ENCODE measurements at places on chromosomes 2 and 18. TPM values are rescaled to one million over a fixed set of nuclear protein-coding genes. Genes with fewer than 3 reads are reported as not detected.

The SLC23A3 gene
- 0.67 TPM for total RNA-seq

The APCDD1 gene
- not detected for total RNA-seq

The PRSS56 gene
- not detected for total RNA-seq

The SERPINB2 gene
- total RNA-seq: not detected

The DOK1 gene
- total RNA-seq: 17.3 TPM

The SLC38A11 gene
- not detected for total RNA-seq

The CD207 gene
- 0.14 TPM for total RNA-seq

The REG1A gene
- total RNA-seq: not detected

The VIT gene
- total RNA-seq: 3.4 TPM

The COL3A1 gene
- 563 TPM for total RNA-seq

The PIK3C3 gene
- 42.6 TPM for total RNA-seq

The INPP1 gene
- total RNA-seq: 9.8 TPM

The SPRED2 gene
- 7.1 TPM for total RNA-seq

The KCNS3 gene
- total RNA-seq: 4.4 TPM

The CYS1 gene
- total RNA-seq: 5.9 TPM

DNA sequence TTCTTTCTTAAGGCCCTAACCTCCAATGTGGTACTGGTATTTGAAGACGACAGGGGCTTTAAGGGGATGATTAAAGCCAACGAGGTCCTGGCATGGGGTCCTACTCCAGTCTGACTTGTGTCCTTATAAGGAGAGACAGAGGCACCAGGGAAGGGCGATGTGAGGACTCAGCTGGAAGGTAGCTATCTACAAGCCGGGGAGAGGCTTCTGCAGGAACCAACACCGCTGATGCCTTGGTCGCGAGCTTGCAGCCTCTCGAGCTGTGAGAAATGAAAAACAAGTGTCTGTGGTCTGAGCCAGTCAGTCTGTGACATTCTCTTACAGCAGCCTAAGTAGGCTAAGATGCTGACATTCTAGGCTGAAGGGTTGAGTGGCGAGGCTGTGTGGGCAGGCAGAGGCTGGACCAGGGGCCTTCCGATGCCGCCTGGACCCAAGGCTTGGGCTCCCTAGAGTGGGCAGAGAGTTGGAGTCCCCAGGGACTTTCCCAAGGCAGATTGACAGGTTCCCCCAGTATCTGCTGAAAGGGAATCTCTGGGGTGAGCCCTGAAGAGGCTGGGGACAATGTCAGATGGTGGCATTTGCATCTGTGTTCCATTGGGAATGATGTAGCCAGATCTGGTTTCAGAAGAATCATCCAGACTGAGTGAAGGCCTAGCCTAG, 322.9 kb upstream of the HS6ST1 start:
- DNase-seq: no peak

- DNase-seq: peak; percentile 53
These were observed 374.3 kb downstream of the SLC4A3 start for GRCh38 chr2:220001751-220002150.

DNA sequence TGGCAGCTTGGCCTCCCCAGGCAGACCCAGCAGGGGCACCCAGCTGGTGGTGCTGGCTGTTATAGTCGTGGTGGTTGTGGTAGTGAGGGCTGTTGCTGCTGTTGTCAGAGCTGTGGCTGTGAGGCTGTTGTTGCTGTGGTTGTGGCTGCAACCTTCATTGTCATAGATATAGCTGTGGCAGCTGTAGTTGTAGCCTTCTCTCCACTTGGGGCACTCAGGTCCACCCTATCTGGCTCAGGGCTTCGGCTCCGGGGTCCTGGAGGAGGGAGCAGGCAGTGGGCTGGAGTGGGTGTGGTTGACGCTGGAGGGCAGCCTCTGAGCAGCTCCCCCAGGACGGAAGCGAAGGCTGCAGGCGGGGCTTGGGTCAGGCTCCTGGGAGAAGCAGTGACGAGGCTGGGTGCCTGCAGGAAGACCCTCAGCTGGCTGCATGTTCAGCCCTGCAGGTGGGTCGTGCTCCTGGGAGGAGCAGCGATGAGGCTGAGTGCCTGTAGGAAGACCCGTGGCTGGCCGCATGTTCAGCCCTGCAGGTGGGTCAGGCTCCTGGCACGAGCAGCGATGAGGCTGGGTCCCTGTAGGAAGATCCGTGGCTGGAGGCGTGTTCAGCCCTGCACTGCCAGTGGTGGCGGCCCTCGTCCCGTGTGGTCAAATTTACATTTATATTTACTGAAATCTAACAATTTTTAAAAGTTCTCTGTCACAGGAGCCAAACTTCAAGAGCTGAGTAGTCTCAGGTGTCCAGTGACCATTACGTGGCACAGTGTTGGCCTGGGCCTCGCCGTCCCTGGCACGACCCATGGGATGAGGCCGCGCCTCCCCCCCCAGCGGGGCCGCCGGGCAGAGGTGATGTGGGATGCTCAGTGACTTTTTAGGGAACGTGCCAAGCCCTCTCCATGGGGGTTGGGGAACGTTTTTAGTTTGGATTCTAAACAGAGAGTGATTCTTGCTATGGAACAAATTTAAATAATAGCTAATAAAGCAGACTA, 79.2 kb upstream of the PXDN start:
- DNase-seq: no peak

- DNase-seq: no peak
These were observed 73.2 kb downstream of the LRRFIP1 start for GRCh38 chr2:237700512-237701032.

DNA sequence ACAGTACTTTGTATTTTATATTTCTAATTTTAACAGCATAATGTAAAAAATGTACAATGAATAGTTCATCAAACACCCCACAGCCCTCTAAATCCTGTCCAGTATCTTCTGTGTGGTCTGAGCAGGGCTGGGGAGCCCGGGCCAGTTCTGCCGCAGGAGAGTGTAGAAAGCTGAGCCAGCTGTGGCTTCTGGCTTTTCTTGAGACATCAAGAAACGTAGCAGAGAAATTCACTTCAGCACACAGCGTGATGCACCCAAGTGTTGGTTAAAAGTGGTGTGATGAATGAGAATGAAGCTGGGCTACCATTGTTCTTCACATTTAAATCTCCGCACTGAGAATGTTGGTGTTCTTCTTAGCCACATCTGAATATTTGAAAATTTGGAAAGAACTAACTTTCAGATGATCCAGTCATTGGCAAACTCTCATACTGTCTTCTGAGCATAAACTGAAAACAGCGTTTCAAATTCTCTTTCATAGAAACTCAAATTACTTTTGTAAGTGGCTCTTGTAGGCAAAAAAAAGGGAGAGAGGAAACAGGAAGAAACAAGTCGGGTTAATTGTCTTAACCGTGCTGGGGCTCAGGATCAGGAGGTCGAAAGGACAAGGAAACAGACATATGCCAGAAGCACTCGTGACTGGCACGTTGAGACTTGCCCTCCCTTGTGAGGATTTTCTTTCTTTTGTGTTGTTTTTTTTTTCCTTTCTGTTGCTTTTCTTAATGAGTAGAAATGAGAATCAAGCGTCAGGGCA, 23.4 kb upstream of the TMEM87B start:
- DNase-seq: no peak

GRCh38 chr2:228048838-228049490, 132.5 kb downstream of the SPHKAP start:
- DNase-seq: peak; percentile 66

DNA sequence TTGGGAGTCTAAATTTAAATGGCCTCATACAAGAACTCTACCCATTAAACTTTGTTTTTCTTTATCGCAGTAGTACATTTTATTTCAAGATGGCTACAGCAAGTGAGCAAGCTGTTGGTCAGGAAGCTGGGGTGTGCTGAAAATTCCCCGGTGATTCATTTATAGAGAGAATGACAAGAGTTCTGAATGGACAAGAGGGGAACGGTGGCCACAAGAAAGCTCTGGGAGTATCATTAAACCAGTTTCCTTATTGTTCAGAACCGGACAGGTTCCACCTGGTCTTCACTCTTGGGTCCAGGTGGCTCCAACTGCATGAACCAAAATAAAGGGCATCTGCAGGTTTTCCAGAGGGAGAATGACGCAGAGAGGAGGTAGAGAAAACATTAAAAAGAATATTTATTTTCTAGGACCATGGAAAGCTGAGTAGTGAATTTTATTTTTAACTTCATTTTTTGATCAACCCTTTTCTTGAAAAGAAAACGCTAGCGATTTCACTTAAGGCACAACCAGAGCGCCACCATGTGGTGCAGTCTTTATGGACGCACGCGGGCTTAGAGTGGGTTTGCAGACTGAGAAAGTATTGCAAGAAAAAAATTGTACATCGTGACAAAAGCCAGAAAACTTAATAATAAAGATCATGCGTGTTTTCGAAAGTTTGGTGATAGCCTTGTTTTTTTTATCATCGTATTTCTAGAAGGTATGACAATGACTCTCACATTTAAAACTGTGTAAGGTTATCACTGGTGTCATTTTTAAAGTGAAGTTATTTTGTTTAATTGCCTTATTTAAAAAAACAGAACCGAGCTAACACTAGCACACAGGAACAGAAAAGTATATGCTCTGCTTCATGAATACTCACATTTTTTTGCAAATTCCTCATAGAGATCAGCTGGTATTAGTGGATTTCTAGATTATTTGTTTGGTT, 97.9 kb upstream of the NOL4 start:
- peak; percentile 10 for DNase-seq

GRCh38 chr2:161273038-161273760, 35.0 kb upstream of the PSMD14 start:
- DNase-seq: peak; percentile 54

GRCh38 chr2:218962859-218963492, 3.5 kb downstream of the CDK5R2 start:
- peak; percentile 96 for DNase-seq

- DNase-seq: peak; percentile 66
These were observed 154.1 kb downstream of the SH3BP4 start for GRCh38 chr2:235105821-235106359.

DNA sequence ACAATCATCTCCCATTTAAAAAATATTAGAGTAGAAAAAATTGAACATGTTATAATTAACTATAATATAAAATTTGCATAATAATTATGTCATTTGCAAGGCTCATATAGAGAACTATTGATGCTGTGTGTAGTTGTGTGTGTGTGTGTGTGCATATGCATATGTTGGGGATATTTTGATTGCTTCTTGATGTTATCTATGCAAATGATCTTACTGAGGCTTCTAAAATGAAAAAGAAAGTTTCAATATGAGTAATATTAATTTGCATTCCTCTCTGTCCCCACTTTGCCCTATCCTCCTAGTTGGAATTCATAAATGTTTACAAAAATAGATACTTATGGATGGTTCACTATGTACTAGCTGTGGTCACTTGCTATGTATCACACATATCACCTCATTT, 523.3 kb downstream of the TRIB2 start:
- no peak for DNase-seq

- no peak for DNase-seq
These were observed 18.7 kb upstream of the DUSP2 start for GRCh38 chr2:96163768-96164429.

DNA sequence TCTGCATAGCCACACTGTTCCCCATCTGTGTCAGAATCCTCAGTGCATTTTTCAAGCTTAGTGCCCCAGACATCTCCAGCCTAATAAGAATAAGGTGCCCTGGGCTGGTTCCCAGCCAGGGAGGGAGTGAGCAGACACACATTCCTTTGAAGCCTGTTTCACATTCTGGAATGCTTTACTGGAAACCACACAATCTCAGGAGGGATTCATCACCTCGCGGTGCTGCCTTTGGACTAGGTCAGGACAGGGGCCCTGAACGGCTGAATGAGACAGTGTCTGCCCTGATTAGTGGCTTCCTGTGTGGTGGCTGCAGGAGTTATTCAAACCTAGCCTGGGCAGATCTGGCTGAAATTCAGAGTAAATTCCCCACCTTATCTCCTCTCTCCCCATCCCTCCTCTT, 108.0 kb upstream of the LDAH start:
- peak; percentile 81 for DNase-seq

DNA sequence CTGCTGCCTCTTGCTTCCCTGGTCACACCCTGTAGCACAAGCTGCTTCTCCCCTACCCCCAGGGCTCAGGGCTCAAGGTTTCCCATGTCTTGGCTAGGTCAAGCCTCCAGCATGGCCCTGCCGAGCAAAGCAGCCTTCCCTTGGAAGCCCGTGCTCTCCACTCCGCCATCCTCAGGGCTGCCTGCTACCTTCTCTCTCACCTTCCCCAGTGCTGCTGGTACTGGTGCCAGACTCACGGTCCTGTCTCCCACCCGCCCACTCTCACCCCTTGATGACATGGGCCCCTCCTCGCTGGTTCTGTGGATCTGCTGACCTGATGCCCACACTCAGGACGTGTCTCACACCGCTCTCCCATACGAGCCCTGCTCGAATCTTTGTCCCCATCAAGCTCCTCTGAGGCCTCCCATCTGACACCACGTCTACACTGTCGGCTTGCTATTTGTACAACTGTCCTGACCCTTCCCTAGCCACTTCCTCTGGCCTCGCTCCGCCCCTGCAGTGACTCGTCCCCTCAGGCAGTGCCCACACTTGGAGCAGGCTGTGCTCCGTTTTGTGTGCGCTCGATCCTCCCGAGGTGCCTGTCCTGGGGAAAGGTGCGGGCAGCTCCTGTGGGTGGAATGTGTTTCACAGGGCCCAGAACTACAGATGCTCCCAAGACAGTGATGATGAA, 49.9 kb downstream of the ZAP70 start:
- DNase-seq: peak; percentile 33

DNA sequence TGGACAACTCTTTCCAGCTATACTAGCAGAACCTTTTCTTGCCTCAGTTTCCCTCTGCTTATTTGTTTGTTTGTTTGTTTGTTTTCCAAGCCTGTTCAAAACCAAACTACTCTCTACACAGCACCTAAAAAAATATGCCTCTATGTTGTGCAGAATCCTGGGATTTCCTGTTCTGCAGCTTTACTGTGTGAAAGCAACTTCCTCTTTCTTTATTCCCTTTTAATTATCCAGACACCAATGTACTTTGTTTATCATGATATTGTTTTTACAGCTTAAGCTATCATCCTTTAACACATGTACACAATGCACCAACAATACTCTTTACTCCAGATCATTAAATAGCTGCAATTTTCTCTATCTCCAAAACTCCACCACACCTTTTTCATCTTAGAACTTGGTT, 259.5 kb downstream of the EPHA4 start:
- no peak for DNase-seq

GRCh38 chr2:239200646-239201530, 199.9 kb downstream of the HDAC4 start:
- no peak for DNase-seq

- no peak for DNase-seq
These were observed 255.1 kb upstream of the MYT1L start for GRCh38 chr2:2586068-2586776.
